ENCODE measurements at places on chromosomes 2 and 18. TPM values are rescaled to one million over a fixed set of nuclear protein-coding genes. Genes with fewer than 3 reads are reported as not detected.

Gene KHK
- 0.77 TPM for total RNA-seq

Gene CYP27A1
- total RNA-seq: 0.13 TPM

Gene TMEM247
- not detected for total RNA-seq

Gene CPLX4
- not detected for total RNA-seq

Gene PROM2
- 41.6 TPM for total RNA-seq

Gene PSMA8
- total RNA-seq: not detected

Gene SPEG
- total RNA-seq: 1.8 TPM

Gene REG1A
- not detected for total RNA-seq

Gene LOXL3
- total RNA-seq: 0.13 TPM

Gene CCDC68
- total RNA-seq: 4.2 TPM
